ENCODE measurements at places on chromosomes 3 and 15.

- no peak for DNase-seq
These were observed 19.3 kb downstream of the RAB27A start for GRCh38 chr15:55270291-55270690.

GRCh38 chr15:39052323-39052705, 487.7 kb upstream of the RASGRP1 start:
- no peak for DNase-seq

- DNase-seq = no peak
These were observed 337.8 kb downstream of the RBMS3 start for GRCh38 chr3:29618395-29619282.

GRCh38 chr15:45304711-45305110, 52.7 kb downstream of the SLC28A2 start:
- DNase-seq = no peak

GRCh38 chr3:69095636-69096035, 10.9 kb downstream of the ARL6IP5 start:
- no peak for DNase-seq

DNA sequence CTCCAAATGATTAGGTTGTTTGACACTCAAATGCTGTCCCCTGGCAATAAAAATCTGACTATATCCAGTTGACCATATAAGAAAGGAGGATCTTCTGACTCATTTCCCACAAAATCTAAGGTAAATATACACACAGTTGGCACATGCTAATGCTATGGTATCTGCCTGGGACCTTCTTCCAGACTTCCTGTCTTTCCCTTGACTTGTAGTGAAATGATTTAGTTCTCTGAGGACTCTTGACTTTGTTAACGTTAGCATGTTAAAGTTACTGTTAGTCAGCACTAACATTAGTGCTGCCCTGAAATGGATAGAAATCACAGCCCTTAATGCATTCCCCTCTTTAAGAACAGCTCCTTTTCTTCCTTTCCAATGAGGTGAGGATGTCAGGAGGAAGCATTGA, 124.3 kb upstream of the LSAMP start:
- no peak for DNase-seq

- no peak for DNase-seq
These were observed 345.7 kb upstream of the UMPS start for GRCh38 chr3:124384527-124384926.

DNA sequence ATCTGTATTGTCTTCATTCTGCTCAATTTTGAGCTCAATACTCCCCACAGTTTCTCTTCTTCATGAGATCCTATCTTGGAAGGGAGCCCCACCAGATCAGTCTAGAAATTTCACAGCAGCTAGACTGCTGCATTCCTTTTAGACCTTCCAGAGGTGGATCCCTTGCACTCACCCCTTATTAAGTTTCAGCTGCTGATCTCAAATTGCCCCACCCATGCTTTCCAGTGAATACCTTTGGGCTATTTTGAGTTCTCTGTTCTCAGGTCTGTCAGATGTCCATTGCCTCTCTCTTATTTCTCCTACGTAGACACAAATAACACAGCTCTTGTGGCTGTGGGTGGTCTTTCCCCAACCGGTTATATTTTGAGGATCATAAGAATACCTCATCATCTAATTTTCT, 60.8 kb downstream of the GPR156 start:
- no peak for DNase-seq

DNA sequence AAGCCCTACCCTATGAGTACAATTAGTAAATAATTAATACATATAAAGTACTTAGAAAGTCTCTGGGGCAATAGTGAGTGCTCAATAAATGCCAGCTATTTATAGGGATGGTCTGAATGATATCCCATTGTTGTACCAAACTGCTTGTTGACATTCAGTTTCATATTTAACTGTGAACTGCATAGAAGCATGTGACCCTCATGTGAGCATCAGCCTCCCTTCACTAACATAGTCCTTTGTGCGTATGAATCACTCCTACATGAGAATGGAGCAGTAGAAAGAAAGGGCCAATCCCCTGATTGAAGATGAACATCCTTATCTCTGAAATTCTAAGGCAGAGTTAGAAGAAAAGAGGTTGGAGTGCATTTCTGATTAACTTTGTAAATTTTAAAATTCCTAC, 68.7 kb upstream of the ATP10A start:
- no peak for DNase-seq

DNA sequence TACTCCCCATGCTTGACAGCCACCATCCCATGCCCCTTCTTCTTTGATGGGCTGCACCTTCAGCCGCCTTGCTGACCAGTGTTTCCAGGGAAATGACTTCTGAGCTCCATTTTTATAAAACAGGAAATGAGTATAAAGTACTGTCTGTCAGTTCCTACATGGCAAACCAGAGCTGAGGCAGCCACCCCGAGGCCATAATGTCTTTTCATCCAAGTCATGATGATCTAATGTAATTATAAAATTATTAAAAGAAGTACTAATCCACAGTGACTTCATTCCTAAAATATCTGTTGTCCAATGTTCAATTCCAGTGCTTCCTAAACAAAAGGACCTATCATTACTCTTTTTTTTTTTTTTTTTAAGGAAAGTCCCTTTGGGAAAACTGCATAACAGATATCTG, 75.2 kb upstream of the HERC1 start:
- DNase-seq = no peak

GRCh38 chr3:83460052-83460451, 1498.7 kb upstream of the CADM2 start:
- no peak for DNase-seq

GRCh38 chr15:87362531-87362930, 894.0 kb downstream of the NTRK3 start:
- DNase-seq = no peak

DNA sequence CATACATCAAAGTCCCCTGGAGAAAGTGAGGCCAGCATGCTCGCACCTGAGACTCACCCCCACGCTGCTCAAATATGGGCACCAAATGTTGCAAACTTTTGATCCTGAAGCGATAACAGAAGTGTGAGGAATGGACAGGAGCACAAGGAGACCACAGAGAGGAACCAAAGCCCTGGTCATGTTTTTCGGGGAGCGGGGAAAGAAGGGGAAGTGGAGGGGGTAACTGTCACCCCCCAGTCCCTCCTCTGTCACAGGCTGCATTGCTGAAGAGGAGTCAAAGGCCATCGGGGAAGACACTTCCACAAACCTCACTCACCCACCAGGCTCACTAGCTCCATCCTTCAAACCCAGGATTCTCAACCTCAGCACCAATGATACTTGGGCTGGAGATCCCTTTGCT, 182.4 kb downstream of the UACA start:
- no peak for DNase-seq

- no peak for DNase-seq
These were observed 220.7 kb upstream of the CADM2 start for GRCh38 chr3:84738086-84738485.

All from stimulated activated CD4-positive, alpha-beta T cell treated with anti-CD3 and anti-CD28 coated beads, Interleukin-1b, Interleukin-23, amount 100 ng/mL, for 1 hour (primary cell).